ENCODE measurements at places on chromosomes 6 and 20.
A peak's percentile ranks its signal among the peaks of the same experiment; 100 is the strongest.

- no peak for DNase-seq
These were observed 139.9 kb downstream of the MYB start for GRCh38 chr6:135320721-135321621.

- no peak for DNase-seq
These were observed 26.4 kb downstream of the SDHAF4 start for GRCh38 chr6:70593118-70593486.

DNA sequence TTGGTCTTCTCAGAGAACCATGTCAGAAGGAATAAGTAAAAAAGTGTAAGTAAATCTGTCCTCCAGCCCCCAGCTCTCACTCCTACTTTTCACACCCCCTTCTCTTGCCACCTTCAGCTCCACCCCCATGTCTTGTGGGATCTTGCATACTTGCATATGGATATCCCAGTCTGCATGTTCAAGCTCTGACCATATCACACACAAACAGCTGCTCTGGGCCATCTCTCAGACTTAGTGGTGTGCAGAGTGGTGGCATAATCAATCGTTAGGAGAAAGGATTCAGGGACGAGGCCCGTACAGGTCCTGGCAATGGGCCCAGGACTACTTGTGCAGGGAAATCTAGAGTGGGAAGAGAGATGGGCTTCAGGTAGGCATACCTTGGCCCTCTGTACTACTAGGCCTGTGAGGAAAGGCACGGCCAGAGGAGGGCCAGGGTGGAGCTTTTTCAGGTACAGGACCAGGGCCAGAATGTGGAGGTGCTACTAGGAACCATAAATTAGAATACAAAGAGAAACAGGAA is 112.0 kb upstream of the SGK1 start:
- no peak for DNase-seq

GRCh38 chr6:89547281-89547680 is 91.3 kb downstream of the LYRM2 start:
- DNase-seq: no peak

- no peak for DNase-seq
These were observed 132.0 kb upstream of the ENPP5 start for GRCh38 chr6:46302816-46303215.

- no peak for DNase-seq
These were observed 8.6 kb downstream of the SULF2 start for GRCh38 chr20:47776639-47777038.

DNA sequence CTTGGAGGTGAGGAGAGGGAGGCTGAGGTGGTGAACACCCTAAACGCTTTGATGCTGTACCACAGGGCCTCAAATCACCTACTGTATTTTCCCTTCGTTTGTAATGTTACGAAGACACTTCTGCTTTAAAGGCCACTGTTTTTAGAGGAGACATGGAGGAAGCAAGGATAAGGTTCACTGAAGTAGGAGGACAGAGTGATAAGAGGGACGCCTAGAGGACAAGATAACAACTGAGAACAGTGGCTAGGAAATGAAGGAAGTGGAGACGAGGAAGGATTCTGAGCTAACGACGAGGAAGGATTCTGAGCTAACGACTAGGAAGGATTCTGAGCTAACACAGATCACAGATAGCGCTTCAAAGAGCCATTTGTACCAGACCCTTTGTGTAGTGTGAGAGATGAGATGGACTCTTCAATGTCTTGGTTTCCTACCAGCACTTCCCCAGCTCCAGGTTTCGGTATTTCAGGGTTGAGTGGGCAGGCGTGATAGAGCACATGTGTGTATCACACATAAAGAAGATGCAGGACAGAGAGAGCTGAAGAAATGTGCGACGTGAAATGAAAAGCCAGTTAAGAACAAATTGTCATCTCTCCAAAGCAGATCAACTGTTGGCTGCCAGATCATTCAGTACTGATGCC is 7.5 kb downstream of the SF3B5 start:
- no peak for DNase-seq

- peak; percentile 31 for DNase-seq
These were observed 58.7 kb downstream of the ZFAND3 start for GRCh38 chr6:37878150-37878710.

- DNase-seq: peak; percentile 24
These were observed 362.0 kb downstream of the CENPW start for GRCh38 chr6:126701676-126702560.

DNA sequence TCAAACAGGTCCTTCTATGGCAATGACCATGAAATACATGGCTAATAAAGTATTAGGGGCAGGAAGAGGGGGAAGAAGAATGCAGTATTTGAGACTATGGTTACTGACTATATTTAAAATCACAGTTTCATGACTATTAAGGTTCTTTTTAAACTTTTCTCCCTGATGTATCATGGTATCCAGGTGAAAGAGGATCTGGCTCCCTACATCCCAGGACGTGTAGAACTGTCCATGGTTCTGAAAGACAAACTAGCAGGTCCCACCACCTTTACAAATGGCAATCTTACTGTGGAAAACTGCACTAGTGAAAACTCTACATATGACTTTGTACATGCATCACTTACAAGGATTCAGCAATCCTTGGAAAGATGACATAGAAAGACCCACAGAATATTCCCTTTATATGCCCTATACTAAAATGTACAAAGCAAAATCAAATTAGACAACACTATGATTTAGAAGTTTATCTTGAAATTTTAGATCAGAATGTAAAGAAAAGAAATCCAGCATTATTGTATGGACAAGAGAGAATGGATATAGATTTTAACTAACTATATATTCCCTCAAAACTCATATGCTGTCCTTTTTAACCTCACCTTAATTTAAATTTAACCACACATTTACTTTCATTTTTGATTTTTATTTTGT is 33.5 kb downstream of the RPP21 start:
- no peak for DNase-seq

DNA sequence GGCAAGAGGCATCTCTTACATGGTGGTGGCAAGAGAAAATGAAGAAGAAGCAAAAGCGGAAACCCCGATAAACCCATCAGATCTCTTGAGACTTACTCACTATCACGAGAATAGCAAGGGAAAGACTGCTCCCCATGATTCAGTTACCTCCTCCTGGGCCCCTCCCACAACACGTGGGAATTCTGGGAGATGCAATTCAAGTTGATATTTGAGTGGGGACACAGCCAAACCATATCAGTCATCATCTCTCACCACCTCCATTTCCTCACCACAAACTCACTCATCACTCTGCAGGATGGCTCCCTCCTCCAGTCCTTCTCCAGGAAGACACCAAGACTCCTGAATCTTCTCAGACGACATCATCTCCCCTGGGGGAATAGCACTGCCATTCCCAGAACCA is 25.8 kb upstream of the SLC16A10 start:
- peak; percentile 56 for DNase-seq

- DNase-seq: peak; percentile 48
These were observed 294.1 kb downstream of the TFAP2B start for GRCh38 chr6:51112731-51113130.

DNA sequence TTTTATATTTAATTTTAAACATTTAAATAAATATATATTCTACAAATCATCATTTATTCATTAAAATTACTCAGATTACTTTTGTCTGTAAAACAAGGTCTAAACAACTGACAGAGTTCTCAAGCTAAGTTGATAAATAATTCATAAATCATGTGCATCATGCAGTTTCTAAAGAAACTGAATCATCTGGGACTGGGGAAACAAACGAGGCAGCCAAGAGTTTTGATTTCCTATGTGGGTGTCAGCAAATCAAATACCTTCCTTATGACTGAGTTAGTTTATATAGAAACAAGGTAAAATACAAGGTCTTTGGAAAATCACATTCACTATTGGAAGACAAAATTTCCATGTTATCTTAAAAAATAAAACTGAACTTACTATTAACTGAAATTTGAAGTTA is 149.9 kb upstream of the BEND6 start:
- peak; percentile 60 for DNase-seq

- DNase-seq: no peak
These were observed 101.3 kb downstream of the MYB start for GRCh38 chr6:135282395-135282794.

- DNase-seq: no peak
These were observed 400.0 kb upstream of the CDH4 start for GRCh38 chr20:60851826-60852704.

GRCh38 chr6:6858533-6858982 is 249.2 kb upstream of the RREB1 start:
- no peak for DNase-seq
